NCI-H2029 (cell line): ENCODE measurements at places on chromosomes 13 and 19.

- DNase-seq, result peak; percentile 28
Observed at GRCh38 chr19:1860042-1860775, 3.2 kb downstream of the KLF16 start.

DNA sequence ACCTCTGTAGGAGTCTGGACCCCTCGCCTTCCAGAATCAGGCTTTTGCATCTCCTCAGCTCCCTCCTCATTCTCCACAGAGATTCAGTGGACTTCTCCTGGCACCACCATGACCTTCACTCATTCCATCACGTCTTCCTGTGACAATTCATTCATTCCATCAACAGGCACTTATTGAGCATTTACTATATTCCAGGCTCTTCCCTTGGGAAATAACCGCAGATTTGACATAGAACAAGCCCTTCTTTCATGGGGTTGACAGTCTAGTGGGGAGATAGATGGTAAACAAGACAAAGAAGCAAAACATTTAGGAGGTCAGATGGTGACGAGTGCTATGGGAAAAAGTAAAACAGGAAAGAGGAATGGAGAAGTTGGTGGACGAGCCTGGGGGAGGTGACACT, 2.6 kb upstream of the SULT2B1 start:
- DNase-seq, result no peak

DNA sequence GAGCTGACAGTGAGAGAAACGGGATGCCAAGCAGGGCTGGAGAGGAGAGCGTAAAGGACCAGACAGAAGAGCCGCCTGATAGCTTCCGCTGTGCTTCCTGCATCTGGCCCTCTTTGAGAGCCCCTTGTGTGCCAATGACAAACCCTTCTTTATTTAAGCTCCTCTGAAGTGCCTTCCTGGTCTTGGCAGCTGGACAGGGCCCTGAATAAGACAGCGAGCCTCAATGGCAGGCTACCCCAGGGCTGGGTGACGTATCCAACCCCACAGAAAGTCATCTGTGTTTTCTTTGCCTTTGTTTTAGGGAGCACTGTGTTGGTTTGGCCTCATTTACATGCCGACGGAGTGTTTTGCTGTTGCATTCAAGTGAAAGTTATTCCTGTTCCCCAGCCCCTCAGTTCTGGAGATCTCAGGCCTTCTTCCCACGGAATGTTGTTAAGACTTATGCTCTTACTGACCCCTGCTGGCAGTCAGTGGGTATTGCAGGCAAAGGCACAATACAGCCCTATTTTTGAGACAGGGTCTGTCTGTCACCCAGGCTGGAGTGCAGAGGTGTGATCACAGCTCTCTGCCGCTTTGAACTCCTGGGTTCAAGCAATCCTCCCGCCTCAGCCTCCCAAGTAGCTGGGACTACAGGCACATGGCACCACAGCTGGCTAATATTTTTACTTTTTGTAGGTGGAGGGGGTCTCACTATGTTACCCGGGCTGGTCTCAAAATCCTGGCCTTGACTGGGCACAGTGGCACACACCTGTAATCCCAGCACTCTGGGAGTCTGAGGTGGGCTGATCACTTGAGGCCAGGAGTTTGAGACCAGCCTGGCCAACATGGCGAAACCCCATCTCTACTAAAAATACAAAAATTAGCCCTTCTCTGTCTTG, 16.8 kb downstream of the CCL25 start:
- DNase-seq, result peak; percentile 97

DNA sequence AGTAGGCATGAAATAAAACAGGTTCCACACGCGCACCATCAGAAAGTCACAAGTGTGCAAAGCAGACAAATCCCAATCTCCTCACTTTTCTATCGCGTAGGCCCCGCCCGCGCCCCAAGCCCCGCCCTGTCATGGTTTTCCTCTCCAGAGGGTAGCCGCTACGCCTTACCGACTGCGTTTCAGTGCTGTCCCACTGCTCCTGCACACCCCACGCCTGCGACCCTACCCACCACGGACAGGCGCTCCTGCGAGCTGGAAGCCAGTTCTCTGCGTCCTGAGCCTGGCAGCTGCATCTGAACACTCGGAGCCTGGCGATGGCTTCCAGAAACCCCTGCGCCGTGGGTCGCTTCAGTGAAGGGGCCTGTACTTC, 379 bp upstream of the ZNF470 start:
- no peak for DNase-seq

- no peak for DNase-seq
Observed at GRCh38 chr19:47416643-47416985, 2.7 kb downstream of the MEIS3 start.

DNA sequence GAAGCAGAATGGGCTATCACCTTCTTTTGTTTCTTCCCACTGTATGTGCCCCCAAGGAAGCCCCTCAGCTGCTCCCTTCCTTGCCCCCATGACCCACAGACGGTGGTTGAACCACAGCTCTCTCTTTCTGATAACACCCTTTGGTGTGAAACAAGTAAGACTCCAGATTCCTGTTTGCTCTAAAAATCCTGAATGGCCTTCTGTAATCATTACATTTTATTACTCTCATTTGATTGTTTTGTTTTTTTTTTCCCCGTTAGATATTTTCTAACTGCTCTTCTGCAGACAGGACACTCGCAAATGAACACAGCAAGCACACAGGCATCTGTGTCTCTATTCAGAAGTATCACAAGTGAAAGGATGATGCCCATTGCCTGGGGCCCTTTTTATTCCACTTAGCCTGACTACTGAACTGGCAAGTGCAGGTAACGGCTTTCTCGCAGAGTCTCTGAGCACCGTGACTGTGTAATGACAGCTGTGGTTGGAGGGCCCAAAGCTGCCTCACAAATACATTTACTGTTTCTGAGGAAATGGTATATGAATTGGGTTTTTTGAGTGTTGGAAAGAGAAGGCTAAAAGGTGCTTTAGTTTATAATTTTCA, 59.3 kb downstream of the OXGR1 start:
- DNase-seq, result no peak

DNA sequence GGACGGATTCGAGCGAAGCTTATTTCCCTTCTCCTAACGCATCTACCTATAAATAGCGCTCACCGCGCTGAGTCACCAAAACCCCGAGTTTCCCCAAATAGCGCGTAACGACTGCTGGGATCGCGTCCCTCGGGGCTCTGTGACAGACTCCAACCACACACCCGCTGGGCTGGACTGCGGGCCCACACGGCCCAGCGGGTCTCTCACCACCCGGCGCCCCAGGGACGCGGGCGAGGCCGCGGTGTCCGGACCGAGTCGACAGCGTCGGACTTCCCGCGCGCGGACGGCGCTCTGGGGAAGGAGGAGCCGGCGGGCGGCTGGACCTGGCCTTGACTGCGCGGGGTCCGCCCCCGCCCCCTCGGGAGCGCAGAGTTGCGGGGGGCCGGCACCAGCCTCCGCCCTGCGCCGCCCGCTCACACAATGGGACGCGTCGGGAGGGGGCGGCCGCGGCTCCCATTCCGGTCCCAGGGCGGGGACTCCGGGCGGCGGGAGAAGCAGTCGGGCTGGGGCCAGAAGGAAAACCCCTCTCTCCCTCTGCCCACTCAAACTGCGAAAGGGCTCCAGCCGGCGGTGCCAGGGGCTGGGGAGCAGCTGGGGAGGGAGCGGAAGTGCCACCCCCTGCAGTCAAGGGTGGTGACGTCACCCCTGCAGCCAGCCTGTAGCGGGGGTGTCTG, 108.8 kb downstream of the KCNRG start:
- DNase-seq, result peak; percentile 82

- no peak for DNase-seq
Observed at GRCh38 chr13:103437651-103438050, 371.4 kb upstream of the SLC10A2 start.

DNA sequence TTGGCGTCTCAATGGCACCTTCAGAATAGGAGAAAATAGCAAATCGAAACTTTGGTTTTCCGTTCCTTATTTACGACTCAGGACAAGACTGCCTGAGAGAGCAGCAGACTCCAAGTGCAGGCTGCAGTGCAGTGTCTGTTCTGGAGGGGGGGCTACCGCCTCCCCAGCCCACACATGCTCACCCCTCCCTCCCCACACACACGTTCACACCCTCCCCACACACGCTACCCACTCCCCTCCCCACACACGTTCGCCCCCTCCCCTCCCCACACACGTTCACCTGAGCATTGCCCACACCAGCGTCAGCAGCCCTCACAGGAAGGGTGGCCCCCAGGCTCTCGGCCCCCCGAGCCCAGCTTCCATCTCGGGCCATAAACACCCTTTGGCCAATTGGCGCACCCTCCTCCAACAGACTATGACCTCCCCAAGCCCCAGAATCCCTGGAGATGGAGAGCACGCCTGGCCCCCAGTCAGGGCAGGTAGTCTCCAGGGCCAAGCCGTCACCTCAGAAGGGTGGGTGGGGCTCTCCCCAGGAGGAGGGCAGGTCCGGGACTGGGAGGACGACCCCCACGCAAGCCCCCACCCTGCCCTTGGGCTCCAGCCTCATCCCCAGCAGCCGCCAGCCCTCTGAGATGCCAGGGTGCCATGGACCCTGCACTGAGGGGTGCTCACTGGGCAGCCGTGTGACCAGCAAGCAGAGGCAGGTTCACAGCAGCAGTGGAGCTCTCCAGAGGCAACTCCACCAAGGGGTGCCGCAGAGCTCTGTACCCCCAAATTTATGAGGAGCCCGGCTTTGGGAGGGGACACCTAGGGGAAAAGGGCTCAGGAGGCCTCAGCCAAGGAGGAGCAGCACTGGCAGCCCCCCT, 27.5 kb downstream of the RASA3 start:
- DNase-seq, result no peak

- no peak for DNase-seq
Observed at GRCh38 chr13:80817979-80818378, 477.1 kb upstream of the SPRY2 start.

DNA sequence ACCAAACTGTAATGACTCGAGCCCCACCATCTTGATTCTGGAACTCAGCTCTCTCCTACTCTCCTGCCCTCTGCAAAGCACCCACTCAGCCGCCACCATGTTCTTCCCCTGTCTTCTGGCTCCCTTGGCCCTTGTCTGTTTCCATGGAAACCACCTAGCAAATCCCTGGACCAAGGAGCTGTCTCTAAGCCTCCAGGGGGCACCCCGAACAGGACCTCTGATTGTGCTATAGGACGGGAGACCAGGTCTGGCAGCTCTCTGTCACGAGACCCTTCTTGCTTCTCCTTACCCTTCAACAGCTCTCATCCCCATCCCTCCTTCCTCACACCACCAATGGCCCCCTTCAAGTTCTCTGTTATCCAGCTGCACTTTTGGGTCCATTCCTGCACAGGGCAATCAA, 277.7 kb upstream of the ZNF507 start:
- no peak for DNase-seq

GRCh38 chr19:41367848-41368301, 3.9 kb upstream of the B9D2 start:
- DNase-seq, result no peak

- no peak for DNase-seq
Observed at GRCh38 chr13:31455581-31455980, 255.8 kb downstream of the B3GLCT start.

GRCh38 chr19:50722201-50723013, 757 bp upstream of the CLEC11A start:
- no peak for DNase-seq

DNA sequence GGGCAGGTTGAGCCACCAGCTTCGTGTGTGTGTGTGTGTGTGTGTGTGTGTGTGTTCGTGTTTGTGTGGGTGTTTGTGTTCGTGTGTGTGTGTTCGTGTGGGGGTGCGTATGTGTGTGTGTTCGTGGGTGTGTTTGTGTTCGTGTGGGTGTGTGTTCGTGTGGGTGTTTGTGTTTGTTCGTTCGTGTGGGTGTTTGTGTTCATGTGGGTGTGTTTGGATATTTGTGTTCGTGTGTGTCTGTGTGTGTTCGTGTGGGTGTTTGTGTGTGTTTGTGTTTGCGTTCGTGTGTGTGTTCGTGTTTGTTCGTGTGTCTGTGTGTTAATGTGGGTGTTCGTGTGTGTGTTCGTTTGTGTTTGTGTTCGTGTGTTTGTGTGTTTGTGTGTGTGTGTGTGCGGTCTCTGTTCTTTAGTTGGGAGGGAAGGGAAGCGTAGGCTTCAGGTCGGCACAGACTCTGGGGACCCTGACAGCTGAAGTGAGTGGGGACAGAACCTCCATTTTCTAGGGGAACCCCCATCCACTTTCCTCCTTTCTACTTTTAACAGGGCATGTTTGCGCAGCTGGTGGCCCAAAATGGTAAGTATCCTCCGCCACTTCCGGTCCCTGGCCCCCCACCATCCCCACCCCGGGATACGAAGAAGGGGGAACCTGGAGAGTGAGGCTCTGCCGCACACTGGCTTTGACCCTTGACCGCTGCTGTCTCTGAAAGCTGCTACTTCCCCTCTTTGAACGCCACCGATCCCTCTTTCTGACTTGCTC, 1.6 kb downstream of the TNFSF9 start:
- DNase-seq, result no peak

GRCh38 chr13:26816881-26817280, 56.3 kb upstream of the GPR12 start:
- no peak for DNase-seq

GRCh38 chr19:4567584-4568071, 8.1 kb upstream of the SEMA6B start:
- DNase-seq, result no peak

- DNase-seq, result no peak
Observed at GRCh38 chr13:111265006-111265700, 55.3 kb upstream of the TEX29 start.

DNA sequence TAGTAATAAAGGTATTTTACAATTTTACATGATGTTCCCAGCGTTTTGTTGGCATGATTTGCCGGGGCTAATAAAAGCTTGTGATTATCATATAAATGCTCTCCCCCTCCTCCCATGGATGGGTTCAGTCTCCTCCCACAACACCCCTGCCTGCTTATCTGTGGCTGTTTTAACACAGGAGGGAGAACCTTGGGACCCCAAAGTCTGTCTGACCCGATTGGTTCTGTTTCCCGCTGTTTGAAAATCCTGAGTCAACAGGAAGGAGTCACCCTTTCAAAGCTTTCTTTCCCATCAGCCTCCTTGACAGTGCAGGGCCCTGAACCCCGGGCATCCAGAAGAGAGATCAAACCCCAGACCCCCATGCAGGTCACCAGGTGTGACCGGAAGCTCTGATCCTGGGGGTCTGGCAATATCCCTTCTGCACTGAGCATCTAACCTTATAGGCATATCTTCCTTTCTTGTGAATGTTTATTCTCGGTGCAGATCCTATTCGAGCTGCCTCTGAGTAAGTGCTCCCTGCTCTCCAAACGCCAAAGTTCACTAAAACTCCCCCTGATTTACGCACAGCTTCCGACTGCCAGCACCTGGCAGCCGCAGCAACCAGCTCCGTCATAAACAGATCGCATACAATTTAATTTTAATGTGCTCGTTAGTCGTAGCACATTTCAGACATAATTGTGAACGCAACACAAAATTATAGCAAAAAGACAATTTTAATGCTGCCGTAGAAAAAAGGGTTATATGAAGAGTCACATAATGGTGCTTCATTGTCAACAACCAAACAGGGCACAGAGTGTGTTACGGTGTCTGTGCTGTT, 74.8 kb downstream of the TSHZ3 start:
- DNase-seq, result no peak

DNA sequence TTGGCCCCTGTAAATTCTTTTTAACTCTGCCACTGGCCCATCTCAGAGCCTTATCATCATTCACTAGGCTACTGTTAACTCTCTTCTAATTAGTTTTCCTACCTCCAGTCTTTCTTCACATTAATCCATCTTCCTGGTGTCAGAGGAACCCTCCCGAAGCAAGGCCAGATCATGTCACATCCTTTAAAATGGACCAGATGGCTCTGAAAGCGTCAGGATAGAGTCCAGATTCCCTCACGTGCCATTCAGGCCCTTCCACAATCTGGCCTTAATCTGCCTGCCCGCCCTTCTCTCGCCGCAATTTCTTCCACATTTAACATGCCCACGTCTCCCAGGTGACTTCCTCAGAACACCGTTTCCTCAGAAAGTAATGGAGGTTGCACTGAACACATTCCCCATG, 86.5 kb downstream of the RFC3 start:
- DNase-seq, result no peak

GRCh38 chr19:4970558-4971423, 1.9 kb downstream of the KDM4B start:
- DNase-seq, result no peak
